Lower leg skin (tissue), 4 donors: ENCODE measurements at places on chromosomes 4 and X. TPM values are rescaled to one million over a fixed set of nuclear protein-coding genes. Genes with fewer than 3 reads are reported as not detected.

The PTTG2 gene
- not detected for total RNA-seq

The DRP2 gene
- total RNA-seq: 0.39 TPM

The FGF2 gene
- 4.9 TPM for total RNA-seq

The C4orf51 gene
- total RNA-seq: not detected

The PROM1 gene
- 4.0 TPM for total RNA-seq

The UCP1 gene
- not detected for total RNA-seq

The OTUD4 gene
- total RNA-seq: 34.4 TPM

The XAGE2 gene
- not detected for total RNA-seq

The CXorf38 gene
- total RNA-seq: 21.6 TPM

The PRKX gene
- total RNA-seq: 21.3 TPM

The TRIM2 gene
- total RNA-seq: 17.7 TPM

The MOB1B gene
- 11.2 TPM for total RNA-seq

The CENPI gene
- 0.29 TPM for total RNA-seq

The F9 gene
- not detected for total RNA-seq

The GPR173 gene
- total RNA-seq: 0.23 TPM

The UGT2B17 gene
- not detected for total RNA-seq

The RNF175 gene
- total RNA-seq: 1.9 TPM

The CT47C1 gene
- total RNA-seq: not detected

The GPC4 gene
- total RNA-seq: 7.2 TPM

The PABPC1L2B gene
- total RNA-seq: not detected

The L1CAM gene
- total RNA-seq: 12.9 TPM

The CSAG2 gene
- total RNA-seq: not detected

The RHOXF2B gene
- not detected for total RNA-seq

The TLR2 gene
- total RNA-seq: 5.1 TPM

The MAGEA3 gene
- total RNA-seq: not detected
